Heart right ventricle (tissue), 16 donors: ENCODE measurements at places on chromosomes 3 and 15.

- no peak for DNase-seq
Observed at GRCh38 chr15:91478717-91479191, 374.8 kb upstream of the SLCO3A1 start.

DNA sequence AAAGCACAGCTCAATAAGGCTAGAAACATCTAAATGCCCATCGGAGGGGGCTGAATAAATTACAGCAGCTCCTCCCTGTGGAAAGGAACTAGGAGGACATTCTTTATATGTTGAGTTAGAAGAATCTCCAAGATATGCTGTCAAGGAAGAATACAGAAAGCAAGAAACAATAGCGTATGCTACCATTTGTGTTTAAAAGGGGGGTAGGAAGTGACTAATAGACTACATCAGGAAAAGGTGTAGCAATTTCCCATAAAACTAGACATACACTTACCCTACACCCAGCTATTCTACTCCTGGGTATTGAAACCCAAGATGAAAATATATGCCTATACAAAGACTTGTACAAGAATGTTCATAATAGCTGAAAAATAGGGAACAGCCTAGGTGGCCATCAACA, 21.6 kb downstream of the SEC61A1 start:
- no peak for DNase-seq

DNA sequence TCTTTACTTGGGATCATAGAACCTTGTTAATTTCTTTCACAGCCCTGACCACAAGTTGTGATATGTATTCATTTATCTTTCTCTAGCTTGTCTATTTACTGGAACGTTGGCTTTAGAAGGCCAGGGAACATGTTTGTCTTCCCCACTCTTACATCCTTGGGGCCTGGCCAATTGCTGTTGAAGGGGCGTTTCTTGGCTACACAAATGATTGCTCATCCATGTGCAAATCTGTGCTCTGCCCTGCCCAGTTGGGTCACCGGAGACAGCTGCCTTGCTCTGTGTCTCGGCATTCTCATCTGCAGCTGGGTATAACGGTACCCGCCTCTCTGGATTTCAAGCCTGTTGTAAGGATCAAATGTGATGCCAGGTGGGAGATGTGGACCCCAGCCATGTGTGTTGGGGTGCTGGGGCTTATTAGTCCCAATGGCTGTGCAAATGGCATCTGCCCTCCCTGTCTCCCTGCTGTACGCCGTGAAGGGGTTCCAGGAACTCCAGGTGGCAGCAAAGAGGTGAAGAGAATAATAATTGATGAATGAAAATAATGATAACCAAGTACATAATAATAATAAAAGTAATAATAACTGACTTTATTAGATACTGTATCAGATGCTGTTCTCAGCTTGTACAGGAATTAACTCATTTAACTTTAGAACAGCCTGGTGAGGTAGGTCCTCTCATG, 24.0 kb upstream of the TLE3 start:
- no peak for DNase-seq

DNA sequence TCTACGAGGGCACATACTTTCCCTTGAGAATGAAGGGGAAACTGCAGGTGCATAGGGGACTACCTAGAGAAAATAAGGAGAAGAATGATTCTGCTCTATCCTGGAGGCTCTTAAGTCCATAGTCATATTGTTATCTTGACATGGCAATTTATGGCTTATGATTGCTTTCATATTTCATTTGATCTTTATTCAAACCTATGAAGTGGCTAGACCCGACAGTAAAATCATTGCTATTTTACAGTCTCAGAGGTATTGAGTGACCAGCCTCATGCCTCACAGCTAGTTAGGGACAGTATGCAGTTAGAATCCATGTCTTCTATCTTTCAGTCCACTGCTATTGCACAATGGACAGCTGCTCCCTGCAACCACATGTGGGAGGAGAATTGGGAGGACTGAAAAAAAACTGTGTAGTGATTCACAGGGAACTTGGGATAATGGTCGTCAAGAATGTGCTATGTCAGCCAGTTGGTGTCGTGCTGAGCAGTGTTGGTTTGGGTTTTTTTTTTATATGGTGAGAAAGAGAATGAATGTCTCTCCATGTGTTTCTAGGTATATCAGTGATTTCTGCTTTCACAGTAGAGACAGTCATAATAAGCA, 63.2 kb upstream of the SPPL2A start:
- no peak for DNase-seq

GRCh38 chr3:17552351-17552750, 190.1 kb downstream of the TBC1D5 start:
- DNase-seq = no peak

DNA sequence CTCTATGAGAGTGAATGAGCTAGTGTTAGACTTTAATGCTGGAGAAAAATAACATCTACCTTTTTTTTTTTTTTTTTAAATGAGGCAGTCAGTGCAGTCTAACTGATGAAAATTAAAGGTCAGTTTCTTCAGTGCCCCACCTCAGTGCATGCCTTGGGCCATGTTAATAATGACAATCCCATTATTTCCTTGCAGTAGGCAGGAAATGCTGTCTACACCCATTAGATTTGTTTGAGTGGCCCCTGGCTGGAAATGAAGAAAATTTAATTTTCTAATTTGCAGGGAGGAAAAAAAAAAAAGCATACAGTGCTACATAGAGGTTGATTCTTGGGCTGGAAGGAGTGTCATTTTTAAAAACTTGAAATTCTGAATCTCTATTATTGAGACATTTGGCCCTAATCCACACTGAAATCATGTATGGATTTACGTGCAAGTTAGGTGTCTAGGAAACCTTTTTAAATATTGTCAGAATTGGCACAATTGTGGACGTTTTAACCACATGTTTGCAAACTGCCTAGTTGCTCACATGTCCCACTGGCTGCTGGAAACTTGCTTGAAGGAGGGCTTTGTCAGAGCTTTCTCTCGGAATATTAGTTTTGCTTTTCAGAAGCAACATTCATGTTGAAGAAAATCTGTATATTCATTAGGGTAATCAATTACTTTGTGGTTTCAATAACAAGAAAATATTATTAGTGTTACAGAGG, 18.4 kb downstream of the FNDC3B start:
- no peak for DNase-seq

DNA sequence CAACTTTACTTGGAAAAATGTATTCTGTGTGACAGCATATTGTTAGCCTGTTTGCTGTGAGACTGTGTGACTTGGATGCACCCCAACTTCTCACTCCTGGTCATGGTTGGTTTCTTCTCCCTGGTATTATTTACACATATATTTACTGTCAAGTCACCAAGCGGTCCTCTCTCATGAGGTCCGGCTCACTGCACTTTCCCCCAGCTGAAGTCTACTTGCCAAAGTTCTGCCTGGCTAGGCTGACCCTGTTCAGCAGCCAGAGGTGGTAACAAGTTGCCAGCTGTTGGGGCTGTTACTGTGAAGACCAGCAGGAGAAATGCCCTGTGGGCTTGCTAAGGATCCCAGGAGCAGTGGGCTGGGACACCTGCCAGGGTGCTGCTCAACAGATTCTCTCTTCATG, 337.5 kb downstream of the MFSD1 start:
- DNase-seq = no peak

DNA sequence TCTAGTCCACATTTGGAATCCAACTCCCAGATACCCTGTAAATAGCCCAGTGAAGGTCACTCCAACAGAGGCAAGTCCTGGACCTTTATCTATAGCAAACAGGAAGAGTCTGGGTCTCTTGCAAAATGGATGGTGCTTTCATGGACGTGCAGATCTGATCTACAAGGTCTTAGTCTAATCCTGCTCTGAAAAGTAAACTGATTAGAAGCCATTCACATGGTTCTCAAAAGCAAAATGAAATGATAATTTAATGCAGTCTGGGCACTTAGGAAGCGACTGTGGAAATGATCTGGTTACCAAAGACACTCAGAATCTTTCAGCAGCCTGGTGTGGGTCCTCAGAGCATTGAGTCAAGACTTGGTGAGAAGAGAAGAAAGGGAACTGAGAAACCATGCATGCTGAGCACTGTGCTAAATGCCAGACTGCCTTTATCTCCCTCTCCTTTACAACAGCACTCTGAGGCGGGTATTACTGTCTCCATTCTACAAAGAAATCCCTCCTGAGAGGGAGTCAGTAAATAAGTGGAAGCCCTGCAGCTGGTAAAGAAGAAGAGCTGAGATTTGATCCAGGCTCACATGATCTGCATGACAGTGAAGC, 29.0 kb downstream of the AQP9 start:
- no peak for DNase-seq

- DNase-seq = no peak
Observed at GRCh38 chr3:50193746-50194127, 2.3 kb downstream of the GNAT1 start.

DNA sequence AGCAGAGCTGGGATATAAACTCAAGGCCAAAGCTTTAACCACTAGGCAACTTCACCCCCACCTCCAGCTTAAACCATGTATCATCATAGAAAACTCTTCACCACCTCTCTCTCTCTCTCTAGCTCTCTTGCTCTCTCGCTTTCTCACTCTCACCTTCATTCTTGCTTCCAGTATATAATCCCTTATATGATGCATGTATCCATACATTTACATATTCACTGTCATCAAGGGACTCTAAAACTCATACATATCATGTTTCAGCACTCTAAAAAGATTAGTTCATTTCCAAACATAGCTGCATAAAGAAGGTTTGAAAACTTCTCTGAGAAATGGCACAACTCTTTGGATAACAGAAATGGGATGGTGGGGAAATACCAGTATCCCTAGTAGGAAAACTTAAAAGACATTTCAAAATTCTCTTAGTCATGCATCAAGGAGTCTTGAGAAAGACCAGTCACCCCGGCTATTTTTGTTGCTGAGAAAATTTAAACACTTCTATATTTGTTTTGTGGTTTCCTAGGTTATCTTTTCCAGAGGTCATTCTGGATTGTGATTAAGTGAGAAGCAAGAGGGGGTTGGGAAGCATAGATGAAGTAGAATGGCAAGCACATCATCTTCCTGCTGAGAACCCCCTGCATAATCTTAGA, 447.8 kb upstream of the THBS1 start:
- DNase-seq = no peak

GRCh38 chr15:74958908-74959585, 2.5 kb upstream of the RPP25 start:
- DNase-seq = no peak

- no peak for DNase-seq
Observed at GRCh38 chr3:168267179-168267578, 171.5 kb upstream of the GOLIM4 start.

DNA sequence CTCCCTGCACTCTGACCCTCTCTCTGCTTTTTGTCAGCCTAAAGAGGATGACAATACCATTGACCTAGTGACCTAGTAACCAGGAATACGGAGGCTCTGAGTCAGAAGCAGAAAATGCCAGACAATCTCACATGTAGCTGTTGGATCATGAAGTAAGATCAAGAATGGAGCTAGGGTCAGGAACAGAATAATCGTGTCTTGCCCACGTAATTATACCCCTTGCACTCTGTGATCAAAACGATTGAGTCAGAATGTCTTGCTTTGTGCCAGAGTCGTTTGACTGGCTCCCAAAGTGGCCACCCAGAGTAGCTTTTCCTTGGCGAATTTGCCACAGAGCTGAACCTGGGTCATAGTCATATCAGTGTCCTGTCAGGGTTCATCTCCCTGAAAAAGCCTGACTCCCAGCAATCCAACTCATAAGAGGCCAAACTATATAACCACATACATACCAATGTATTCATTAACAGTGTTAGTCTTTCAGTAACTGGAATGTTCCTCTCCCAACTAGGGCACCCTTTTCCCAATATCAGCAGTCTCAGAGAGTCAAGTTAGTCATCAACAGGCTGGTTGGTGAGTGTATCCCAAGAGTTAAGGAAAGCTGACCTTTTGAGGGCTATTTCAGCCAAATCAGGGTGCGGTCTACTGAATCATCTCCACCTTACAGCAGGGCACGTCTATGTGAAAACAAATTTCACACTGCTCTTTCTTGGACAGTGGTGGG, 5.0 kb upstream of the CDV3 start:
- no peak for DNase-seq

GRCh38 chr3:191770541-191770940, 309.6 kb downstream of the PYDC2 start:
- no peak for DNase-seq

DNA sequence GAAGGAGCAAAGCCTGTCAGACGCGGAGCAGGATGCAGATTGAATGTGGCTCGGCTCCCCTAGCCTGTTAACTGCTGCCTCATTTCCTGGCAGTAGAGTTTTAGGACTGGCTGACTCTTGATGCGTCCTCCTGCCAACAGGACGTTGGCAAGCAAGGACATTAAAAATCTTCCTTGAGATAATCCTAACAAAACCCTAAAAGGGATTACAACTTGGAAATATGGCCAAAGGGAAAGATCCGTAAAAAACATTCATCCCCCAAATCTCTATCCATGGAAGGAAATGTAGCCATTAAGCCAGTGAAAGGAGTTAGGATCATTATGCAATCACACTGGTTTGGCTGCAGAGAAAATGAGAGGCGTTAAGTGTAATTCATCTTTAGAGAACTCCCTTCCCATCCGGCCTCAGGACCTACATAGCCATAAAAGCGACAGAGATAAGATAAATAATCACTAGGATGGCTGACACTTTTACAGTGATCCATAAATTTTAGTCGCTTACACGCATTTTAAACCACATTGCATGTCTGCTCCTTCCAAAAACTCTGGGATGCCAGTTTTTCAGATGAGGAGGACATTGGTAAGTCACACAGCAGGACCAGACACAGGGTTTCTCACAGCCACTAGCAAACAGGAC, 44.5 kb upstream of the C3orf80 start:
- no peak for DNase-seq

DNA sequence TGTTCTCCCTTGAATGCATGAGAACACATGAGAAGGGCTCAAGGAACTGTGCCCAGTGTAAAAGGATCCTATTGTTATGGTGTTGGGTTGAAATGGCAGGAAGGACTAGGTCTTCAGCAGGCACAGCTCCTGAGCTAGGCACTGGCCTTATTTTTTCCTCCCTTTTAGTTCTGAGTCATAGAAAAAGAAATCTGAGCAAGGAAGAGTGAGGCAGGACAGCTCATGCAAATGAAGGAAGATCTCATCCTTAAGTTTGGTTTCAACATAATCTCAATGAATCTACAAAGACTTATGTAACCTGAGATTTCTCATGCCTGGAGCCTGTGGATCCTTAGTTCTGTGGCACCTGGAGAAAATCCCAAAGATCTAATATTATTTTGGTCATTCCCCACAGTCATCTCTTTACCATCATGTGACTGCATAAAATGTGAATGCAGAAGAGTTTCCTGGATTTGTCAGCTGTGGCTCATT, 188.6 kb upstream of the TBL1XR1 start:
- DNase-seq = no peak

- DNase-seq = no peak
Observed at GRCh38 chr3:191743283-191743682, 282.3 kb downstream of the PYDC2 start.

DNA sequence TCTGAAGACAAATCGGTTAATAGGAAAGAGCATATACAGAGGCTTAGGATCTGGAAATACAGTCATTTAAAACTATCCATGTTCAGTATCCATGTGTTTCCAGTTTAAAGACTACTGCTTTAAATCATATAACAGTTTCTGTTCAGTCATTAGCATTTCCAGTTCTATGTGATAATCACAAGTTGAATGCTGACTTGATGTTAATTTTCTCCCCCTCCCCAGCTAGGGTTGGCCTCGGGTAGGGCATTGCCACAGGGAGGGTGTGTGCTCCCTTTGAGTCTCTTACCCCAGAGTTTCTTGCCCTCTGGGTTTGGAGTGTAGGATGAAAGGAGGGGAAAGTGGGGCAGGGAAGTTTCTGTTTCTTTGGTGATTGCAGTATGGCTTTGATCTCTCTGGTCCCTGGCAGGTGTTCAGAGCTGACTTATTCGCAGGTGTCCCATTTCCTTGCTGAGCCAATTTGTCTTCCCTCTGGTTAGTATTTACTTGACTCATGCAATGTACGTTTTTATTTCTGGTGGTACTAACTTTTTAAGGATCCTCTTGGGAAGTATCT, 86.3 kb downstream of the SH3GL3 start:
- DNase-seq = no peak
